HuH-7 (cell line): ENCODE measurements at places on chromosomes 7 and 10.

- DNase-seq: no peak
Observed at GRCh38 chr7:155603858-155604503, 40.5 kb upstream of the RBM33 start.

GRCh38 chr7:33089142-33089541, 20.1 kb downstream of the RP9 start:
- DNase-seq: no peak

DNA sequence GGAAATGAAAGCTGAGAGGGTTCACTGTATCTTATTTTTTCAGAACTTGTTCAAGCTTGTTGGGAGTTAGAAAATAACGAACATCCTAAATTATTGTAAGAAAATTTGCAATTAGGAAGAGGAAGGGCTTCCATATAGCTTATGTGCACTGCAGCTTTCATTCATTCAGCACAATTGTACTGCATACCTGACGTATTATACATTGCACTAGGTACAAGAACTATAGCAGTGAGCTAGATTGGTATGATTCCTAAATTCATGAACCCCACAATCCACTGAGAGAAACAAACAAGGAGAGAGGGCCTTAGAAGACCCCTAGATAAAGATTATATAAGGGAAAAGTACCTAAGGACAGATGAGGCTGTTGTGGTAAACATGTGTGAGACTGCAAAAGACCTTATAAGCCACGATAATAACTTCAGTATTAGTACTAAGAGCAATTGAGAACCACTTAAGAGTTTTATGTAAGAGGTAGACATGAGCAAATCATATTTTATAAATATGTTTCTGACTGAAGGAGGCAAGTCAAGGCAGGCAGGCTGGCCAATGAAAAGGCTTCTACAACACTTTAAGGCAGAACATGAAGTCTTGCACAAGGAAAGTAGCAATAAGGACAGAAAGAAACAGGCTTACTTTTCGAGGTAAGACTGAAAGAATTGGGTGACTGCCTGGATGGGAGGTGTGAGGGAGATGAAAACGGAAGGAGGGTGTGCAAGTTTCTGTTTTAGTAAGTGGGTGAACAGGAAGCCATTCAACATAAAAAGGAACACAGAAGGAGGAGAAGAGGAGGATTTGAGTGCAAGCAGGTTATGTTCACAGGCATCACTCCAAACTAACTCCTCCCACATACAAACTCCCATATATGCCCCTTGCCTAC, 77.9 kb upstream of the LRRN3 start:
- DNase-seq: no peak

DNA sequence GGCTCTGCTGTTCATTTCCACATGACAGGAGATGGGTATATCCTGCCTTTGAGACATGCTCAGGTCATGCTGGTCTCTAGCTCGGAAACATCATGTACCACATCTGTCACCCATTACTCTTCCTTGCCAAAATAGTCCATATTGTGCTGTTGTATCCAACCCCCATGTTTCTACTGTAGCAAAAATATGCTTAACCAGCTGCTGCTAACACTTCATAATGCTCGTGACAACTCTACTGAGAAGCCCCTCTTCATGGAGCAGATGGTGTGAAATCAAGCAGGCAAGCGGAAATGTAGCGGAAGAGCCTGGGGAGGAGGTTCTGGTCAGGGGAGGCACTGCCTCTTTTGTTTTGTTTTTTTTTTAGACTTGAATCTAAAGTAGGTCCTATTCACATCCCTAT, 82.9 kb downstream of the NPY start:
- no peak for DNase-seq

DNA sequence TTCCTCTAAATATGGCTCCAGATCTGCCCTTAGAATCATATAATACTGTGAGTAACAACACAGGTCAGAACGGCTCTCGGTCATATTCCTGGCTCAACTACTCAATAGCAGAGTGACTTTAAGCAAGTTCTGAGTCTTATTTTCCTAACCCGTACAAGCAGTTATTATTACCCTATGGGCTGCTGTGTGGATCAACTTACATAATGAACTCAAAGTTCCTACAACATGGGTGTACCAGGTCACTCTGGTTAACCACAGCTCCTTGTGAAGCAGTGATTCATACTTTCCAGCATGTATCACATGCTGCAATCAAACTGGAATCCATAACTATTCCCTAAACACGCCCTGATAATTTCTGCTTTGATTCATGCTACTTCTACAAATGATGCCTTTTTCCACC, 107.3 kb downstream of the LRRN3 start:
- DNase-seq: no peak

DNA sequence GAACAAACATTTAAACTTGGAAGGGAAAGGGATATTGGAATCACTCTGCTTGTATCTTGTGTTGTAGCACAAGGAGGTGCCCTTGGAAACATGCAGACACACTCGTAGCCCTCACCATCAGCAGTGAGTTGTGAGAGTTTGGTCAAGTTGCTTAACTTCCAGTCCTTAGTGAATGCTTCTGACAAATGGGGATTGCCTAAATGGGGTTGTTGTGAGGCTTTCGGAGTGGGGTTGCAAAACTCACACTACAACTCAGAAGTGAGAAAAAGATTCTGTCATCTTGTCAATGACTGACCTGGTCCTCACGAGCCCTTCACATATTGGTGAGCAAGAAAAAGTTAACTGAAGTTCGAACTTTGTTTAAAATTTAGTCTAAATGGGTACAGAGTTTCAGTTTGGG, 29.0 kb upstream of the GSDME start:
- DNase-seq: no peak

DNA sequence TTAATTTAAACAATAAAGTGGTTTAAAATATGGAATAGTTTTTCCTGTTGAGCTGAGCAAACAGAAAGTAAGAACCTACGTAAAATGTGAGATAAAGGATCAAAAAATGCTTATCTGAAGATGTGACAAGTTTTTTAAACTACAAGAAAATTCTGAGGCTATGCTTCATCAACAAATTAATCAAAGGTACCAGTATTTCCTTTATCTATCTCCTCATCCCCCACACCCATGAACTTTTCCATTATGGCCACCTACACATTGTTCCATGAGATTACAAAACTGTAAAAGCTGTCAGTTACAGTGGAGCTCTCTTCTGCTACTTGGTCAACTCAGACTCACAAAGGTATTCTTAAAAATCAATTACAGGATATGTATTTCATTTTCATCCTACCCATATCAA, 77.4 kb downstream of the ARHGAP12 start:
- no peak for DNase-seq

GRCh38 chr7:135512135-135512887, 2.4 kb upstream of the CNOT4 start:
- peak; percentile 50 for DNase-seq
